ENCODE measurements at places on chromosomes 1 and 21.

DNA sequence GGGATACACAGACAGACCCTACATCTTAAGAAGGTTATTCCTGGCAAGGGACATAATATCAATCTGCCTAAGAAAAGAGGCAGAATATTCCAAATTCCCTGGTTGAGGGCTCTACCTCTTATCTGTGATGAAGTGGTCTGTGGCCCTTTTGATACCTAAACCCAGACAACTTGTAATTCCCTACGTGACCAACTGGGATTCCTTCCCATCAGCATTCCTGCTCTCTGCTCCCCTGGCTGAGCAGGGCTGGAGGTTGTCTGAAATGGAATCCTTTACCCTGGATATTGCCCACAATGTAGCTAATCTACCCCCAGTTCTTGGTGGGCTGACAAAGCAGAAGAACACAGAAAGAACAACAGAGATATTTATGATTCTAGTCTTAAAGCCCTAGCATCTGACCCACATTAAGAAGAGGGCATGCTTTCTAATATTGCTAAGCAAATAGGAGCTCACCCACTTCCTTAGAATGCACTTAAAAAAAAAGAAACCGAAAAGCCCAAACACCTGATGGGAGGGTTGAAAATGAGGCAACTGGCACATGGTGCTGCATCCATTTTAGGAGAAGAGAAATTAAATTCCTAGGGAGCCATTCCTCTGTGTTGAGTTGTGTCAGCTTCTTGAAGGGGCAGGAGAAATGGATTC lies 36.8 kb downstream of the GADD45A start:
- DNase-seq = no peak

GRCh38 chr1:110879758-110880606 lies 7.0 kb downstream of the CD53 start:
- DNase-seq = no peak

DNA sequence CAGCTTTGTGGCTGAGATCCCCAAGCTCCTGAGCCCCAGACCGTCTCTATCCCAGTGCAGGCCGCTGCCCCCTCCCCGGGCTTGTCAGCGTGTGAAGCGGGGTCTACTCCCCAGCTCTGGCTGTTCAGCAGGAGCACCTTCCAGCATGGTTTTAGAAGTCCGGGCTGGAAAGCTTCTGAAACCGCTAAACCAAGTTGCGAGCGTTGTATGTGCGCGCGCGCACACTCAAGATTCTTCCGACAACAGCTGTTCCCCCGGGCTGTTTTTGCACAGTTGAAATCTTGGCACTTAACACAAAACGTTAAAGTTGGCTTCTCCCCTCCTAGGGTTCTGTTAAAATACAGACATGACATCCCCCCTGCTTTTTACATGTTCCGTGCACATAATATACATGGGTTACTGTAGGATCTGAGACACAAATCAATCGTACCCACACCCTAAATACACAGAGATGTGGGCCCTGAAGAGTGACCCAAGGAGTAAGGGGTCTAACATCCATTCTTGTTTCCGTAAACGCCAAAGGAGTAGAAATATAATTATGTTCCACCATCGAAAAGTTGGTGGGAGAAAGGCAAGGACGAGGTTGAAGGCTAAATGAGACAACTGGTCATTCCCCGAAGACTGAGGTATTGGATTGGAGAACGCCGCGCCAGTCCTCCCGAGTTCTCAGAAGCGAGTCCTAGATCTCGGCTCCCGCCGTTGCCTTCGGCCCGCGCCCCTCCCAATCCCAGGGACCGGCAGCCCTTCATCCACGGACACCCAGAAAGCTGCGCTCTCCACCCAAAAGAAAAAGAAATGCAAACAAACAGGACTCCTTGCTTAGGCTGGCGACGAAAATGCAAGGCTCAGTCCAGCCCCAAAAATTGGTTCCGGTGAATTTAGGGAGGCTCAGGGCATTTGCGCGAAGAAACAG lies 1.3 kb downstream of the TBX15 start:
- DNase-seq = no peak

DNA sequence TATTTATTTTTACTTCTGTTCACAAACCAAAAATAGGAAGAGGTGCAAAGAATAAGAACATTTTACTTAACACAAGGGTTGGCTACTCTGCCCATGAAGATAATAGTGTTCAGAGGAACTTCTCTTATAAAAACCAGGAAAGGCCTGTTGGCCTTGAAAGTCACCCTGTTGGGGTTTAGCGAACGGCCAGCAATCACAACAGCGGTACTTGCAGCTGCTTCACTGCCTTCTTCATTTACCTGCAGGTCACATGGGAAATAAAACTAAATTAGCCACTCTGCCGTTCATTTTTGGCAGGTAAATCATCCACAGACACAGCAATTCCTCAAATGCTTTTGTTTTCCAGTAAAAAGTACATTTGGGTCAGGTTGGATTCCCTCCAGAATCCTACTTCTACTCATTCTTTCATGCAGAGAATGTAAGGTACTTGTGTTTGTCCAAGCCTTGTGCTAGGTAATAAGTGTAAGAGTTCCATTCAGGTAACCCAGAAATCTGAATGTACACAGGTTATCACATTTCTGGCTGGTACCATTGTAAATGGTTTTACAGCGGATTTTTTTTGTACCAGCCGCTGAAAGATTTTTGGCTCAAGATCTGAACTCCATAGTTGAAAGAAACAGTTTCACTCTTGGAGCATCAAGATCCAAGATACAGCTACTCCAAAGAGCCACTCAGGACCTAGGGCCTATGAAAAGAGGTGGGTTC lies 13.1 kb downstream of the SERPINC1 start:
- no peak for DNase-seq

- DNase-seq = no peak
Observed at GRCh38 chr1:240314845-240315801, 223.4 kb downstream of the FMN2 start.
